ENCODE measurements at places on chromosomes 16 and 17.

DNA sequence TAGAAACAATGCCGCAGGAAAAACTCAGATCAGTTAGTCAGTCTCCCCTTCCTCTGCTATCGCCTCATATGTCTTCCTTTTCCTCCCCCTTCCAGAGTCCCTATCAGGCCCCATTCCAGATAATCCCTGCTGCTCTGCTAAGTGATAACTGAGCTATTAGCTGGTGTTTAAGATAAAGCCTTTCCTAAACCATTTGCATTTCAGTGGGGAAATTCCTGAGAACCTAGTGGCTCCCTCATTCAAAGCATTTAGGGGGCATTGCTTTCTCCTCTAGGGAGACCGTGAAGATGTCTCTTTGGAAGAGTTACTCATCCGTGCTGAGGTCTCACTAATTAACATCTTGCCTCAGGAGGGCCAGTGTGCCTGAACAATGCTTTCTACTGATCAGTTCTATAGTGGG lies 401.6 kb downstream of the NPIPA7 start:
- no peak for DNase-seq

DNA sequence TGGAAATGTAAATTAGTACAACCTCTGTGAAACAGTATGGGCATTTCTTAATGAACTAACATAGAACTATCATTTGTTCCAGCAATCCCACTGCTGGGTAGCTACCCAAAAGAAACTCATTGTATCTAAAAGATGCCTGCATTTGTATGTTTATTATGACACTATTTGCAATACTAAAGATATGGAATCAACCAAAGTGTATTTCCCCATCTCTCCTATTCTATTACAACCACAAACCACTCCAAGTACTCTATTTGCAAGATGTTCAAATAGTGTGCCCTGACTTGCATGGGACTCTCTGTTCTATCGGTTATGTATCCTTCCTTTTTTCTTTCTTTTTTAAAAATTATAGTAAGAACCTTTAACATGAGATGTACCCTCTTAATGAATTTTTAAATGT lies 845.2 kb downstream of the CDH11 start:
- no peak for DNase-seq

DNA sequence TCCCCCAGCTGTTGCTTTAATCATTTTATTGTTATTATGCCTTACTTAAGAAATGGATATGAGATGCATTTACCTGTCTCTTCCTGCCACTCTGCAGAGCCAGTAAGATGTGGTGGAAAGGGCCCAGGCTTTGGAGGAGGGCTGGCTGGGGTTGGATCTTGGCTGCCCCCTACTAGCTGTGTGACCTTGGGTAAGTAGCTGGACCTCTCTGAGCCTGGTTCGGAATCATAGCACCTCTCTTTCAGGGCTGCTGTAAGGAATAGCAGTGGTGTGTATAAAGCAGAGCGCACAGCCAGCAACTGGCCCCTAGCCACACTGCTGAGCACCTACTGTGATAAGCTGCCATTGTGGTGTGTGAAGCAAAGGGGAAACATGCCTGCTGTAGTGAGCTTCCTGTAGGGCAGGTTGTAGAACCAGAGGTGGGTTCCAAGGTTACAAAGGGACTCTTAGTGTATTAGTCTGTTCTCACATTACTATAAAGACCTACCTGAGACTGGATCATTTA lies 23.9 kb downstream of the MAPT start:
- no peak for DNase-seq

GRCh38 chr17:29412780-29413565 lies 22.8 kb downstream of the TAOK1 start:
- peak; percentile 86 for DNase-seq

DNA sequence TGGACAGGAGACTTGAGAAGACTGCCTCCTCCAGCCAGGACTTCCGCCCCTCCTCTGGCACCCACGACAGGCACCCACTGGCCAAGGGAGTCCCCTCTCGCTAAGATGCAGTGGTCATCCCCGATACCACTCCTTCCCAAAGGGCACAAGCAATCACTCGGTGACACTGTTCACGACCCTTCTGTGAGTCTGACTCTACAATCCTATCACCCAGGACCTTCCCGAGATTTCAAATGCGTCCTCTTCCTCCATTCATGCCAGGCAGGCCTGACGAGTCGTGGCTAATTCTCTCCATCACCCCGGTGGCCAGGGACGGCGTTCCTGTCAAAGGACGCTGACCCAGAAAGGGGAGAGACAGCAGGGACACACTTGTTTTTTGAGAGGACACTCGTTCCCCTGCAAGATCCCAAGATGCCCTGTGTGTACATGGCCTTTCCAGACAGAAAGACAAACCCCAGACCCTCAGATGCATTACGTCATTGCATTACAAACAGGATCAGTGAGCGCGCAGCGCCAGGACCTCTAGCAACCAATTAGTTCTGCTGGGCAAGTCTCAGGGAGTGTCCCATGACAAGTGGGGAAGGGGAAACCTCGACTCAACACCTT lies 12.2 kb downstream of the FBXO31 start:
- no peak for DNase-seq

DNA sequence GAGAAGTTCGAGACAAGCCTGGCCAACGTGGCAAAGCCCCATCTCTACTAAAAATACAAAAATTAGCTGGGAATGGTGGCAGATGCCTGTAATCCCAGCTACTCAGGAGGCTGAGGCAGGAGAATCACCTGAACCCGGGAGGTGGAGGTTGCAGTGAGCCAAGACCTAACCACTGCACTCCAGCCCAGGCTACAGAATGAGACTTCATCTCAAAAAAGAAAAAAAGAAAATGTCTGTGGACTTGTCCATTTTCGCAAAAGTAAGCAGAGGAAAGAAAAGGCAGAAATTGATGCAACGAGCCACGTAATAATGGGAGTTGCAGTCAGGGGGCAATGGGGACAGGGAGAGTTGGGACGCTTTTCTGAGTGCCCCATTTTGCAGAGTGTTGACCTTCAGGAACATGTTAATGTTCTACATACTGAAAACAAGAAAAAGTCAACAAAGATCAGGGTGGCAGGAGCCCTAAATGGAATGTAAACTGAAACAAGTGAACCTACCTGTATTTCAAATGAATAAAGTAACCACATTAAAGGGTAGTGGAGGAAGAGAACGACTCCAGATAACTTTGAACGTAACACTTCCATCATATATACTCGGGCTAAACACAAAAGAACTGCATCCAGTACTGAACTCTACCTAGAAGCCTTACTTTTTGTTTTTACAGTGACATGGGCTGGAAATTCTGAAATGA lies 76.4 kb downstream of the CNGB1 start:
- DNase-seq = no peak

- DNase-seq = no peak
Measured at GRCh38 chr17:82127704-82128103, 29.7 kb upstream of the FASN start.

DNA sequence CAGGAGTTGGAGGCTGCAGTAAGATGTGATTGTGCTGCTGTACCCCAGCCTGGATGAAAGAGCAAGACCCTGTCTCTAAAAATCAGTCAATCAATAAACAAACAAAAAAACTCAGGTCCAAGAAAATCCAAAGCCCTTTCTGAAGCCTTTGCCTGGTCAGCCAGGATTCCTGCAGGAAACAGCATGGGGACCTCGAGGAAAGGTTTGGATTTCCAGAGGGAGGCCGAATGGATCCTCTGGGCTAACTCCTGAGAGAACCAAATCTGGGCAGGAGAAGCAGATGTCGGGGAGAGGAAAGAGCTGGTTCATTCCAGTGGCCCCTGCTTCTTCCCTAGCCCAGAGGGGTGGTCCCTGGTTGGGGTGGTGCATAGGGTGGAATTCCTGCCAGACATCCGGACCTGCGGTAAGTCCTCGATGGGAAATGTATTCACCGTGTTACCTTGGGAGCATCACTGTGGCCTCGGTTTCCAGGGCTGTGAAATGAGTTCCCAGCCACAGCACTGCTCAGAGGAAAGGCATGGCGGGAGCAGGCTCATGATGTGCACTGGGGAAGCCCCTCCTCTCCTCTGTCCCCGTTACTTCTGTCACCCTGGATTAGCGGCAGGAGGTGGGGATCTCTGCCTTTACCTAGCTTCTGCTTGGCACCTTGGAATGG lies 75.1 kb downstream of the CYLD start:
- no peak for DNase-seq

DNA sequence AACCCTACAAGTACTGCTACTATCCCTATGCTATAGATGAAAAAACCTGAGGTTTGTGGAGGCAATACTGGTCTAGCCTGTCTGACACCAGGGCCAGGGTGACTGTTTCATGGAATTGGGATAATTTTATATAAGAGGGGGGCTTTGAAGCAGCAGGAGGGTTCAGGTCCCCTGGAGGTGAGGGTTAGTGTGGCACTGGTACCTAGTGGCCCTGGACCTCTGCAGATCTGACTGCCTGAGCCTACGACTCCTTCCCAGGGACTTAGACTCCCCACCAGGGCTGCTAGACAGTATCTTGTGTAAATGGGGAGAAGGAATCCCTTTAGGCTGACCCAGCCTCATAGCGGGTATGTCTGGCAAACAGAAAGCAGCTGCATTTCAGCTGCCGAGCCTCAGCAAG lies 6.8 kb downstream of the ADAP2 start:
- DNase-seq = no peak

GRCh38 chr17:40355804-40356758 lies 8.5 kb downstream of the GJD3 start:
- DNase-seq = no peak

GRCh38 chr16:3400446-3400778 lies 392 bp downstream of the ZSCAN32 start:
- DNase-seq = no peak

DNA sequence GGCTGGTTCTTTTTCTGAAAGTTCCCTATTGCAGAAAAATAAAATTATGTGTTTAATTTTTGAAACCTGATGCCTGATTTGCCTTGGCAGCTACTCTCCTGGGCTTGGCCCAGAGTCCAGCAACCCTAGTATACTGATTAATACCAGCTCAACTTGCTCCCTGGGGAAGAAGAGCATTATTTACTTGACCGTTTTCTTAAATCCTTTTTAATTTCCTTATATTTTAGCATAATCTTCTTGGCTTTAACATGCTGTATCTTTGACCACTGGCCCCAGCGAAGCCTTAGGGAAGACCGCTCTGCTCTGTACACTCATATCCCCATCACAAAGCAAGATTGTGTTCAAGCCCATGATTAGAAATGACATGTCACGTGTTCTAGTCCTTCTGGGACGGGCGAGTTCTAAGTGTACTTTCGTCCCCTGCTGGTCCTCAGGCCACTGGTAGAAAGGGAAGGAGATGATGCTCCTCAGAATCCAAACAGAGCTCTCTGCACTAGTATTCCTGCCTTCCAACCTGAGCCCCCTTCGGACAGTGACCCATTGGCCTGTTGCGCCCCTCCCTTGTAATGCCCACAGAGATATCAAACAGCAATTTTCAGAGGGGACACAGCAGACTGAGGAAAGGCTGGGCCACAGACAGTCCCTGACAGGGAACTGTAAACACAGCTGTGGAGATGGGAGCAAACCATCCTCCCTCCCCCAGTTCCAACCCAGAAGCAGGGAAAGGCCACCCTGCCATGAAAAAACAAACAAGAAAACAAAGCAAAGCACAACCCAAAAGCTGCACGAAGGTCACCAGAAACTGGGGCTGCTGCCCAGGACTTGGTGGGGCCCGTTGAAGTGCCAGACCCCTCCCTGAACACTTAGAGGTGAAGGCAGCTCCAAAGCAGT lies 4.3 kb upstream of the EZH1 start:
- no peak for DNase-seq

DNA sequence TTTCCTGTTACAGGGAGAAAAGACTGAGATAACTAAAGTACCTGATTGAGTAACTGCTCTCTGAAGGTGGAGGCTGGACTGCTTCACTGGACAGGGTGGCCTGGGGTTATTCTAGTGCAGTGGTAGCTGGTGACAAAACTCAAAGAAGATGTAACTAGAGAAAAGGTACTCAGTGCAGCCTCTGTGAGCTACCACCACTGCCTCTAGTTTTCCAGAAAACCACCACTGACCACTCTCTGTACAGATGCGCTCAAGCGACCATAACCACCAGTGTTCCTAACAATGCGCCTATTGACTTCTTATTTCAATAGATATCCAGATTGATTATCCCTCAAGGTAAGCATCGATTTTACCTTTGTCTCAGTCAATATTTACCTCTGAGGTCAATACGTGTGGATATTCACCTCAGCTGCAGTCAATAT lies 492.2 kb downstream of the WWOX start:
- DNase-seq = no peak

- no peak for DNase-seq
Measured at GRCh38 chr16:88649195-88649923, 1.5 kb downstream of the CYBA start.

Data from inflammatory macrophage treated with lipopolysaccharide for 4 hours (primary cell).